ENCODE measurements at places on chromosomes 1 and 21.

GRCh38 chr1:117321680-117322609 is 45.3 kb upstream of the MAN1A2 start:
- no peak for DNase-seq

DNA sequence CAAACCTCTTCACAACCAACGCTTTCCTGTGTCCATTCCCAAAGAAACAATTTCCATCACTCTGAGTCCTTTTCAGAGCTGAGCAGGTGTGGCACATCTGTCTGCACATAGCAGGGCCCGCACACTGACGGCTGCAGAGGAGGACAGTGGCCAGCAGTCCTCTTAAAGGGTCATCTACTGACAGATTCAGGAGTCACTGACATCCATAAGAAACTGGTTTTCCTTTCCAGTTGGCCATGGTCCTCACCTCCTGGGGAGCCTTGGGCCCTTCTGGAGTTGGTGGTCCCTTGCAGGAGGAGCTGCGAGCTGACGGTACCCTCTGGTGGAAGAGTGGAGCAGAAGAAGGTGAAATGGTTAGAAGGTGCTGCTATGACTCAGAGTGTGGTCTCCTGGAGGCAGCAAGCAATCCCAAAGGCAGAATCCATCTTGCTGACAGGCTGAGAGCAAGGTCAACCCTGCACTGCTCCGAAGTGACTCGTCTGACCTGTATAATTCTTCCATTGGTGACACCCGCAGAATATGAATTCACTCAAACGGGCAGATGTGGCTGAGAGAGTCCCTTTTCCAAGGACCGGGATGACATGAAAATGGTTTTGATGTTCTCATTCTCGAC is 278.5 kb upstream of the C1orf174 start:
- DNase-seq: no peak

DNA sequence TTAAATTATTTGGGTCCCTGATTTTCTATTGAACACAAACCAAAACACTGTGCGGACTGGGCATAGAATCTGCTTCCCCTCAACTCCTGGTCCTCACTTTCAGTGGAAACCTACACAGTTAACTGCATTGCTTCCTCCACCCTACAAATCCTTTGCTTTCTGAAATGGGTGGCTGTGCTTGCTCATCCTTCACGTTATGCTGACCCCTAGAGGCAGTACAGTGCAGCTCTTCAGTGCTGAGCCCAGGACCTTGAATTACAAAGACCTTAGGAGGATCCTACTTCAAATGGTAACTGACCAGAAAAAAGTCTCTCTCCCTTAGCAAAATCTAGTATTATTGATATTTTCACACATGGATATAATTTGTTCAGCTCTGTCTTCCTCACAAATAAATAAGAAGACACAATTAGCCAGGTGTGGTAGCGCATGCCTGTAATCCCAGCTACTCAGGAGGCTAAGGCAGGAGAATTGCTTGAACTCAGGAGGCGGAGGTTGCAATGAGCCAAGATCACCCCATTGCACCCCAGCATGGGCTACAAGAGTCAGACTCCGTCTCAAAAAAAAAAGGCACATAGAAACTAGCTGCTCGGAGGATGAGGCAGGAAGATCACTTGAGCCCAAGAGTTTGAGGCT is 63.4 kb upstream of the L1TD1 start:
- DNase-seq: no peak

GRCh38 chr1:48767975-48768510 is 8.6 kb downstream of the BEND5 start:
- no peak for DNase-seq

DNA sequence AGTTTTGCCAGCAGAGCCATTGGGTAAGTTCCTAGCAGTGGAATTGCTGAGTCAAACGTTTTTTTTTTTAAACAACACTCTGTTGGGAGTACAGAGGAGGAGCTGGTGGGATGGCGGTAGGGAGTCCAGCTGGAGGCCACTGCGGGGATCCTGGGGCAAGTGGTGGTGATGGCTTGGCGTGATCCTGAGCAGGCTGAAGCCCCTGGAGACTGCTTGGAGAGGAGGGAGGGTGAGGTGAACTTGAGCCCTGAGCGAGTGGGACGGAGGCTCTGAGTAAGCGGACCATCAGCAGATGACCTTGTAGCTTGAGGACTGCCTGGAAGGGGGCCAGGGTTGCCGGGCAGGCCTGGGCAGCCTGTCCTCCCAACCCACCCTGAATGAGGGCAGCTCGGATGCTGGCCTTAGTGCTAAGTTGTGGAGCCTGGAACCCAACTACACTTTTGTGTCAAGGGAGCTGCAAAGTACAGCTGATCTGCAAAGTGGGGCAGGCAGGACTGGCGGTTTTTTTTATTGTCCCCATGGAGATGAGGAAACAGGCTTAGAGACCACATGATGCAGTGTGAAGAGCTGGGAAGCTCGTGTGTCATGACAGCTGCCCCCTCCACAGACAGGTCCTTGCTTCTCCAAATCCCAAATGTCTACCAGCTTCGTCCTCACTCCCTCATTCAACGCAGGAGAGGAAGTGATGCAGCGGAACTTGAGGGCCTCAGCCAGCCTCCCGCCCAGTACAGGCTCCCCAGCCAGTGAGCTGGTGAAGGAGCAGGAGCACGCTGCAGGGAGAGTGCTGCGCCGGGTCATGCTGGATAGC is 20.2 kb downstream of the MRPL37 start:
- DNase-seq: no peak
